ENCODE measurements at places on chromosomes 6 and 20.

DNA sequence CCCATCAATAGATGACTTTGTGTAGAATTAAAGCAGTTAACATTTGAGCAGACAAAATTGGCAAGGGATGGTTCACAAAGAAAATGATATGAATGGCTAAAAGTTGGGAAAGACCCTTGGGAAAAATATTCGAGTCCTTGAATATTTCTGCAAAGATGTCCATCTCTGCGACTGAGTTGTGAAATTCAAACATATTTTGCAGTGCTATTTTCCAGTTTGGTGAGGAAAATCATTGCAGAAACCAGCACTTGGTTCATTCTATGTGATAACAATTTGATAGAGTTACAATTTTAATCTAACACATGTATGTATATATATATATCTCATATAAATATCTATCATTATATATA lies 6.1 kb upstream of the PRELID3B start:
- no peak for DNase-seq

GRCh38 chr6:125948455-125948854 lies 8.1 kb upstream of the HINT3 start:
- DNase-seq: no peak

- DNase-seq: no peak
Observed at GRCh38 chr6:132478674-132479073, 34.2 kb downstream of the STX7 start.

GRCh38 chr20:25211273-25211672 lies 15.8 kb downstream of the ENTPD6 start:
- no peak for DNase-seq

DNA sequence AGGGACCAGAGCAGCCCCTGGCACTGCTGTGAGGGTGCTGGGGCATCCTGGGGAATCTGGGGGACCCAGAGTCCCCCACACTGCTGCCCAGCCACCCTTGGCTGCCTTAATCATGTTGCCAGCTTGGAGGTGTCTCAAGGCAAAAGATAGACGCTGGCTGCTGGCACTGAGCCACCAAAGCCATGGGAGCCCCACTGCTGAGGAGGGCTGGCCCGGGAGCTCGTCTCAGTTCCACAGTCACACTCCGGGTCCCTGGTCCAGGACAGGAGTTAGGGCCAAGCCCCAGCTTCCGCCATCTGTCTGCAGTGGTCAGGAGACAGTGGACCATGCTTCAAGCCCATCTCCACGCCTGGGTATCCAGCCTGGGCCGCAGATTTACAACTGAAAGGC lies 41.0 kb upstream of the HMGA1 start:
- no peak for DNase-seq

GRCh38 chr6:11033825-11034224 lies 10.3 kb downstream of the ELOVL2 start:
- DNase-seq: no peak

DNA sequence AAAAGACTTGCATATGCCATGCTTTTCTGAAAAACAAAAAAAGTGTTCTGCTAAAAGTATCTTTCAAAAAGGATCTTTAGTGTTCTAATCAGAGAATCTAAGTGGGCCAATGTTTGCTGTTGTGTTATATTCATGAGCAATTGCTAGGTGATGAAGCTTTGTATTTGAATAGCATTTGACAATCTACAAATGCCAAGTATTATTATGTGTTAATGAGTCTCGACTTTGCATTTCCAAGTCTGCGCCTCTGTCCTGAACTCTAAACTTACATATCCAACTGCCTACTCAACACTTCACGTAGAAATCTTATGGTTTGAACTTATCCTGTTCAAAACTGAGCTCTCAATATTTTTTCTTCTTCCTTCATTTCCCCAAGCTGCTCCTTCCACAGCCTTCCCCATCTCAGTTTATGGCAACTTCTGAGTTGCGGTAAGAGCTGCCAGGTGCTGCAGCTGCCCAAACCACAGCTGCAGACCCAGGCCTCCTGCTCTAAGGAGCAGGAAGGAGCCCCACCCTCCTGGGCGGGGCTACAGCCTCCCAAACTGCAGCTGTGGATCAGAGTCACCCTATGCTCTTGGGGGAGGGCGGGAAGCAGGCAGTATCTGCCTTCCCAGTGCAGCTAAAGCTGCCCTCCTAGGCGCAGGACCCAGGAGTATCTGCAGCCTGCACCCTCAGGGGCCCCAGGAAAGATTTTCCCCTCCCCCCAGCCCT lies 16.7 kb upstream of the MAK start:
- DNase-seq: no peak

- no peak for DNase-seq
Observed at GRCh38 chr6:30876039-30876730, 8.1 kb upstream of the DDR1 start.

GRCh38 chr6:136820561-136820960 lies 1.8 kb upstream of the PEX7 start:
- DNase-seq: no peak
